ENCODE measurements at places on chromosomes 16 and 17. TPM values are rescaled to one million over a fixed set of nuclear protein-coding genes. Genes with fewer than 3 reads are reported as not detected.
A peak's percentile ranks its signal among the peaks of the same experiment; 100 is the strongest.

Gene PLA2G10
- total RNA-seq, result not detected

- H3K27me3 ChIP-seq, result no peaks in the 10 kb centered on the region
- H3K4me1 ChIP-seq, result peaks cover 15% of the 10 kb centered on the region
- H3K36me3 ChIP-seq, result no peaks in the 10 kb centered on the region
- no peak overlapping the region for H3K27ac ChIP-seq
- H3K4me3 ChIP-seq, result no peak overlapping the region
Observed at GRCh38 chr16:67187175-67187890, 2.6 kb downstream of the EXOC3L1 start.

DNA sequence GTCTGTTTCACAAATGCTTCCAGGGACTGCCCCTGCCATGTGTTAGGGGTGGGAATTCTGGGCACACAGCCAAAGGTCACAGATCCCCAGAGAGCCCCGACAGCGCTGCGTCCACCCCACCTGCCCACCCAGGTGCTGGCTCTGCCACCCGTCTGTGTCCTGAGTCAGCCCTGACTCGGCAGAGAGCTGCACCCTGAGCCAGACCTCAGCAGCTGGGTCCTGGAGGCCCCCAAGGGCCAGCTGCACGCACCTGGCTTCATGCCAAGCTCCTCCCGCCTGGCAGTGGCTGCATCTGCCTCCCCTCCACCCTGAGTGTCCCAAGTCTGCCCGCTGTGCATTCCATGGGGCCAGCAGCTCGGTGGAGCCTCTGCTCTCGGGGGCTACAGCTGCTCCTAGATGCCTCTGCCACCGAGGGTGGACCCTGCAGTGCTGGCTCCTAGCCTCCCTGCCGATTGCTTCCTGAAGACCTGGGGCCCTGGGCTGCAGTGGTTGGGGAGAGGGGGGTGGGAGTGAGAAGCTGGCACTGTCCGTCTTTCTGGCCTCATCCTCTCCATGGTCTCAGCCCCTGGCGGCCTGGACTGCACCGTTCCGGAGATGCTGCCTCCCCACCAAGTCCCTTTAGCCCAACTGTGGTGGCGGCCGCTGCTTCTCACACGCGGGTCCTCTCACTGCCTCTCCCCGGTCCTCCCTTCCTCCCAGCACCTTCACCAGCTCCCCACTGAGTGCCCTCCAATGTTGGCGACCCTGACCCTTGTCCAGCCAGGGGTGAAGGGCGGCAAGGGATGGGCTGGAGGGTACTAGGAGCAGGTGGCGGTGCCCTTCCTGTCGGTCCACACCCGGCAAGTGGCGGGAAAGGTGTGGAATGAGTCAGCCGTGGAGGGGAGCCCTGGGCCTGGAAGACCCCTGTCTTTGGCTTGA lies 3.0 kb downstream of the SECTM1 start:
- no peak overlapping the region for H3K27ac ChIP-seq
- no peaks in the 10 kb centered on the region for H3K36me3 ChIP-seq
- peak; percentile 28 for DNase-seq
- H3K4me3 ChIP-seq, result no peak overlapping the region
- H3K4me1 ChIP-seq, result peaks cover 27% of the 10 kb centered on the region

DNA sequence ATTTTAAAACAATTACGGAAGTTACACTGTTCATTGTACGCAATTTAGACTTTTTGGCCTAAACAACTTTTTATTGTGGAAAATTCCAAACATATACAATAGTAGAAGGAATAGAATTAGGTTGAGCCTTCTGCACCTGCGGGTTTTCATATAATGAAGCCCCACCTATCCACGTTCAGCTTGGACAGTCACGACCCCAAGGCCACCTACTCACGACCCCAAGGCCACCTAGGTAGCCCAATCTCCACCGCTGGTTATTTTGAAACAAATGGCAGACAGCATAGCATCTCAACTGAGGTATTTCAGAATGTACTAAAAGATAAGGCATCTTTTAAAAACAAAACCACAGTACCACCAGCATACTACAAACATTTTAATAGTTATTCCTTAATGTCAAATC lies 631 bp downstream of the NLRC5 start:
- H3K4me3 ChIP-seq, result peak overlapping the region; percentile 82
- H3K36me3 ChIP-seq, result no peaks in the 10 kb centered on the region
- peaks cover 24% of the 10 kb centered on the region for H3K4me1 ChIP-seq
- no peaks in the 10 kb centered on the region for H3K27me3 ChIP-seq
- DNase-seq, result no peak
